Non-pigmented ciliary epithelial cell (primary cell): ENCODE measurements at places on chromosomes 1 and 21.

DNA sequence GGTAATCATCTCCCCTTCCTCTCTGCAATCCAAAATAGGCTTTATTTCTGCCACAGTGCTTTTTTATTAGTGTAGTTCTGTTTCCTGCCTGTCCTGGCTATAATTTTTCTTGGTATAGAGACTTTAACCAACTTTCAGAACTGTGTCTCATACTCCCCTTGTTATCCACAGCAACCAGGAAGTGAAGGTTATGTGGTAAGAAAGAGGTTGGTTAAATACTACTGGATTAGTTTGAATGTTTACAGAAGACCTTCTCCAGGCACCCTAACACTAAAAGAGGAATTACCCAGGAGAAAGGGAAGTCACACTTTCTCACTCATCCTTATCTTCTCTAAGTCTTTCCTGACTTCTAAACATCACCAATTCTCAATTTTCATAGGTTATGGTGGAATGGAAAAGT lies 17.8 kb upstream of the TNFSF4 start:
- DNase-seq = no peak

DNA sequence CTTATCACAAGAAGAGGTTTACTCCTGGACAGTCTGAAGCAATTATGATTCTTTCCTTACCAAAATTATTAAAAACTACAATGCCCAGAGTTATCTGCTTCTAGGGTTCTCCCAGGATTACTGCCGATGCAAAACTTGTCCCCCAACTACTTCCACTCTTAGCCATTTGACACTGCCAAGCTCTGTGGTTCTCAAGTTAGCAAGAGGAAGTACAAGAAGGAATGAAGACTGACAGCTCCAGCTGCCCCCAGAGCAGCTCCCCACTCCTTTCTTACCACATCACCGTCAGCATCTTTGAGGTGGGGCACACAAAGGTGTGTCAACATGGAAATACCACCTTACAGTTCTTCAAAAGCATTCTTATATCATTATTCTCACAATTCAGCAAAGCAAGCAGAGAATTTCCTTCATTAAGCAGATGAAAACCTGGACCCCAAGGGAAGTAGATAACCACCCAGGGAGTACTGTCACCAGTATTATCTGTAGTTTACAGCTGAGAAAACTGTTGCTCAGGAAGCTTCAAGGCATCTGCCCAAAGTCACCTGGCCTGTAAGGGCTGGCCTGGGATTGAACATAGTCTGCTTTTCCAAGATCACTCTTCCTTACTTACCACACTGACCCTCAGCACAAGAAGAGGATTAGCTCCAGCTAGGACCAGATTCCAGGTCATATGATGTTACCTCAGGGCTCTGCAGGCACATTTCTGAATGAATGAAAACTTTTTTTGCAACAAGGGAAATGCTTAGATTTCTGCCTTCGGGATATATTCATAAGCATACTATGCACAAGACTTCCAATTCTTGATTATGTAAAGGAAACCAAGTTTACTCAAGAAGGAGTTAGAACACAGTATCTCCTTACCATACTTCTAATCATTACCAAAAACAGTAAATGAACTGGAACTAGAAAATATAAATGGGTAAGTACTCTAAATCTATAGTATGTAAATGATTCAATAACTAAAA lies 9.3 kb downstream of the PSMG1 start:
- no peak for DNase-seq

DNA sequence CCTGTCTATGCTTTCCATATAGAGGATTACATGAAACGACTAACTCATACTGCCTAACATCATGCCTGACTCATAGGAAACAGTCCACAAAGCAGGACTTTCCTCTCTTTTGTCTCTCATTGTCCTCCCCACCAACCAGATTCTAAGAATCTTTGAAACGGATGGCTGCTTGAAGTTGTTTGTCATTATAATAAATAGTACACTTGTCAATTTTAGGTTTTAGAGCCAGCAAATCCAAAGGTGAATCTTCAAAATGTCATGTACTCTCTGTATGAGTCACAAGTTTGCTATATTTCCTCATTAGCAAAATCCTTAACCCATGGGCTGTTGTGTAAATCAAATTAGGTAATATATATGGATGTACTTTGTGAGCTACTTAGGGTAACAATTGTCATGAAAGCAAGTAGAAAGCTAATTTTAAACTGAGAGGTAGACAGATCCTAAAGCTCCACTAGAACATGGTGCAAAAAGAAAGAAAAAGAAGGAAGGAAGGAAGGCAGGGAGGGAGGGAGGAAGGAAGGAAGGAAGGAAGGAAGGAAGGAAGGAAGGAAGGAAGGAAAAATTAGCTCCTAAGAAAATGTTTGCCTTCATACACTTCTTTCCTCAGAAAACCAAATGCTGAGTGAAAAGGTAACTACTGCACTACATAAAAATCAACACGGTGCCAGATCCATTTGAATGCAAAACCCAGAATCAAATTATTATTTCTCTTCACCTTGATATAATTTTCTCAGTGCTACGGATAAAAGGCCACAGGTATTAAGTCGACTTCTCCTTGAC lies 129.5 kb upstream of the PRMT6 start:
- DNase-seq = no peak

DNA sequence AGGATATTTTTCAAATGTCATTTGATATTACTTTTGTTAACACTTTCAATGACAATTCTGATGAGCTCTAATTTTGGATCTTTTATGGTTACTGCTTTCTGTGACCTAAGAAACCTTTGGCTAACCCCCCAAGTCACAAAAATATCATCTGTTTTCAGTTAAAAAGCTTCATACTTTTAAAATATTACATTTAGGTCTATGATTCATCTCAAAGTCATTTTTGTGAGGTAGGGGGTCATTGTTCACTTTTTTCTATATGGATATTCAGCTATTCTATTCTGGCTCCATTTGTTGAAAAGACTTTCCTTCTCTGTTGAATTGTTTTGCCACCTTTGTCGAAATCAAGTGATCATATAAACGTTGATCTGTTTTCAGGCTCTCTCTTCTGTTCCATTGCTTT lies 44.8 kb downstream of the UCHL5 start:
- peak; percentile 5 for DNase-seq

DNA sequence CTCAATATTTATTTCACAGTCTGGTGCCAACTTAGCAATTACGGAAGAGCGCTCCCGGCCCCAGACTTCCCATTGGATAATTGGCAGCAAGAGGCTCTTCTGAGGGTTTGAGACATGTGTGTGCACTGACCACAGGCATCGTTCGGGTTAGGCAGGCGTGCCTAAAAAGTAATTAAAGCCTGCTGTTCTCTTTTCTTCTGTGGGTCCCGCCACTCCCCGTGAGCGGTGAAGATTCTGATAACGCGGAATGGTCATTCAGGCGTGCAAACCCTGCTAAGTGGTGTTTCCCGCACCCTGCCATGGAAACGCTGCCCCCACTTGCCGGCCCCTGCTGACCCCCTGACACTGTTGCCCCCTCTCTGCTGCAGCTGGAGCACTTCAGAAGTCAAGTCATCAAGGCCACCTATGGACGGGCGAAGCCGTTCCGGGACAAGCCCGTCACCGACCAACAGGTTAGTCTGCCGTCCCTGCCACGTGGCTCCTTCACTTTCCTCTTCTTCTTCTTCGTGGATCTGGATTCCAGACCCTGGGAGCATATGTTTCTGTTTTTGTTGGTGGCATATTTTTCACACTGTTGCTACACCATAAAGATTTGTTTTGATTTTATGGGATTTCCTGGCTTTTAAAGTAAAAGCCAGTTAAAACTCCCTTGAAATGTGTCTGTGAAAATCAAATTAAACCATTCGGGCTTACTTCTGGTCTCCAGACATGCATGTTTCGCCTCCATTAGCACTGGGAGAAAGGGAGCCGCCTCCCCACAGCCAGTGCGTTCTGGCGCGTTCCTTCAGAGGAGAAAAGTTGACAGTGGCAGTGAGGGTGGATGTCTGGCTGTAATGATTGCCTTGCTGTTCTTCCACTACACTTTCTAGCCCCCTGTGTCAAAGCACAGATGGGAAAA lies 79.9 kb downstream of the FHAD1 start:
- DNase-seq = no peak

- DNase-seq = no peak
Observed at GRCh38 chr1:232474826-232475225, 155.1 kb downstream of the SIPA1L2 start.

DNA sequence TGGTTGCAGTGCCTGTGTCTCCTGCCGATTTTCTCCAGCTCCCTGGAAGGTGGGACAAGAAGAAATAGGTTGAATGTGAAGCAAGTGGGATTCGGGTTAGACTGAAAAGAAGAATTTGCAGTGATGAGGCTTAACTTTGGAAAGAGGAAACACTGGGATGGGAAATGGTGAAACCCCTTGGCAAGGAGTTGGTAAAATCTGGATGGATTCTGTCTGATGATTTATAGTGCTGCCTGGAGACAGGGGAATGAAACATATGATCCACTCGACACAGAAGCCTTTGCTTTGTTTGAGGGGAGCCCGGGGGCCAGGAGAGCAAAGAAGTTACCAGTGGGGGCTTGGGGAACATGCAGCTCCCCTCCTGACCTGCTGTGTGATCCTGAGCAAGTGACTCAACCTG lies 67.2 kb downstream of the UBIAD1 start:
- no peak for DNase-seq

GRCh38 chr1:116561563-116561962 lies 9.3 kb downstream of the CD58 start:
- no peak for DNase-seq

DNA sequence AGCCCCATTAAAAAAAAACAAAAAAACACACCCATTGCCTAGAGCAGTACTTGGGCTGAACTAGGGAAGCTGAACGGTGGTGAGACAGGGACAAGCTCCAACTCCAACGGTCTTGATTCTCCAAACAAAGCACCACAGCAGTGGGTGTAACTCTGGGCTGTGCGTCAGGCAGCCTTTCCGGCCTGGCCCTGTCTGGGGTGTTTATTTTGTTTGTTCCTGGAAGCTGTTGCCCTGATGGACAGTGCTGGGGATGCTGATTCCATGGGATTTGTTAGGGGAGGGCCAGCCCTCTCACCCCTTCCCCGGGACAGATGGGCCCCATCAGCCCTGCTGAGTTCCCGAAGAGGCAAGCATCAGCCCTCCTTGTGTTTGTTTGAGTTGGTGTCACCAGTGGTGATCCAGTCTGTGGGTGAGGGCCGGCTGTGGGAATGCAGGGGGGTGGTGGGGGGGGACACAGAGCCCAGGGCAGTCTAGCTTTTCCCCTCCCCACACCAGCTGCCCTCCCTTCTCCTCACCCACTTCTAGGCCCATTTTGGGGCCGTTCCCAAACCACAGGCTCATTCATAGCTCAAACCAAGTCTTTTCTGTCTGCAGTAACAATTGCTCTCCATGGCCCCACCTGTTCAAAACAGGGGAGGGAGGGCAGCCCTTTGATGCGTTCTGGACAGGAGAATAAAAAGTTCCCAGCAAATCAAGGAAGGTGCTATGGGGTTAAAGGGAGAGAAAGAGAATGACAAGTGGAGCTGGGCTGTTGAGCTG lies 4.5 kb downstream of the WNT2B start:
- no peak for DNase-seq
